Astrocyte of the cerebellum (primary cell): ENCODE measurements at places on chromosomes 13 and 19.

- DNase-seq = peak; percentile 48
Observed at GRCh38 chr19:4759388-4760284, 31.9 kb upstream of the FEM1A start.

- DNase-seq = no peak
Observed at GRCh38 chr19:4337906-4338440, 654 bp downstream of the STAP2 start.

DNA sequence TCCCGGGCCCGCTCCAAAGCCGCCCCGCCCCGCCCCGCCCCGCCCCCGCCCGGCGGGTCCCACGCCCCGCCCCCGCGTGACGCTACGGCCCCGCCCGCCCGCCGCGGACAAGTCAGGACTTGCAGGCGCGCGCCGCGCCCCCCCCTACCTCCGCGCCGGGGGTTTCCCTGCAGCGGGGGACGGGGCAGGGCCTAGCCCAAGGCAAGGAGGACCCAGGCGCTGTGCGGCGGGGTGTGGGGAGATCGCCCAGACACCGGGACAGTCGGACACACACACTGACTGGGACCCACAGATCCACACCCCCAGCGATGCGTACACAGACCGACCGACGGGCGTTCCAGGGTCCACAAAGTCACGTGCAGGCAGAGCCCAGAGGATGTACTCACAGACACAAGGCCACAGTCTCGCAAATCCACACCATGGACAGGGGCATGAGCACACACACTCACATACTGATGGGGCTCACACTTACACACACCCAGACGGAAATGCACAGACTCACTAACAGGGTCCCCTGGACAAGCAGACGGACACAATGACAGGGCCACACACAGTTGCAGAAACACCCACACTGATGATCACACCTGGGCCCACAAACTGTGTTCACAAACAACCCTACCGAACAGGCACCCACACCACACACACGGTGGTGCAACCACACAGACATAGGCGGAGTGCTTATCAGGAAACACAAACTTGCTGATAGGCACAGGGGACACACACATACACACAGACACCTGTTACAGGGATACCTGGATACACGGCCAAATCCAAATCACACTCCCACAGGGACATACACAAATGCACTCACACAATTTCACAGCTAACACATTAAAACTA, 436 bp upstream of the BBC3 start:
- DNase-seq = no peak

DNA sequence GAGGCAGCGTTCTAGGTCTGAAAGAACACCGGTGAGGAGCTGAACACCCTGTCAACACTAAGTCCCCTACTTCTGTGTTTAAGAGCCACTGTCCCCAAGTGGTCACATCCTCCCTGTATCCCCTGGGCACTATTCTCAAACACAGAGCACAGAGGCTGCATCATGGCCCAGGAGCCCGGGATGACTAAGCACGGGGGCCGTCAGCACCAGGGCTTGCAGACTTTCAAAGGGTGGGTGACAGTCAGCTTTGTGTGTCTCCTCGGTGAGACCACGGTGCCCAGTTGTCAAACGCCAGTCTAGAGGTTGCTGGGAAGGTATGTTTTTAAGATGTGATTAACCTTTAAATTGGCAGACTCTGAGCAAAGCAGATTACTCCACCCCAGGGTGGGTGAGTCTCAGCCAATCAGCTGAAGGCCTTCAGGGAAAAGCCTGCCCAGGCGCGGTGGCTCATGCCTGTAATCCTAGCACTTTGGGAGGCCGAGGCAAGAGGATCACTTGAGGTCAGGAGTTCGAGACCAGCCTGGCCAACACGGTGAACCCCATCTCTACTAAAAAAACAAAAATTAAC, 8.0 kb downstream of the MAP2K2 start:
- DNase-seq = no peak

- no peak for DNase-seq
Observed at GRCh38 chr13:71877256-71877653, 10.3 kb upstream of the DACH1 start.

- no peak for DNase-seq
Observed at GRCh38 chr13:52947921-52948373, 80.7 kb upstream of the OLFM4 start.

- DNase-seq = no peak
Observed at GRCh38 chr13:74067818-74068217, 66.4 kb downstream of the KLF12 start.

GRCh38 chr13:50934735-50935435, 25.3 kb downstream of the RNASEH2B start:
- DNase-seq = no peak

DNA sequence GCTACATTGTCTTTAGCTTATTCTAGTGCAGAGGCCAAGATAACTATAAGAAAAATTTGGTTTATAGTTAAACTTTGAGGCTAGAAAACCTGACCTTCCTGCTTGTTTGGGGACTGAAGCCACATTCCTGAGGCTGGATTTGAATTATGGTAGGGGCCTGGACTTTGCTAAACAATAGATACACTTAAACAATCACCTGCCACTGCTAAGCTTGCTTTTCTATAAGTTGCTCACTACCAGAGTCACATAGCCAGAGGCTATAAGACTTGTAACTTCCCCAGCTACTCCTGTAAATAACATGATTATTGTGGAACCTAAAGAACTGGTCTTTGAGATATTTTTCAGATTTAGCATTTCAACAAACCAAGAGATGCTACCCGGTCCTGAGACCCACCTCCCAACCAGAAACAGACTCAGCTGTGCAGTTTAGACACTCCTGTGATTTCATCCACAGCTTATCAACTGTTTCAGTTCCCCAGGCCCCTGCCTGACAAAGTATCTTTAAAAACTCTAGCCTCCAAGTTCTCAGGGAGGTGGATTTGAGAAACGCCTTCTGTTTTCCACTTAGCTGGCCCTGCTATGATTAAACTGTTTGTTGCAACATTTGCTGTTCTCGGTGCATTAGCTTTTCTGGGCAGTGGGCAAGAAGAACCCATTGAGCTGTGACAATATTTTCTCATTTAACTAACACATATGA, 77.7 kb downstream of the MIPEP start:
- DNase-seq = no peak
